ENCODE measurements at places on chromosomes 5 and 9. TPM values are rescaled to one million over a fixed set of nuclear protein-coding genes. Genes with fewer than 3 reads are reported as not detected.

DNA sequence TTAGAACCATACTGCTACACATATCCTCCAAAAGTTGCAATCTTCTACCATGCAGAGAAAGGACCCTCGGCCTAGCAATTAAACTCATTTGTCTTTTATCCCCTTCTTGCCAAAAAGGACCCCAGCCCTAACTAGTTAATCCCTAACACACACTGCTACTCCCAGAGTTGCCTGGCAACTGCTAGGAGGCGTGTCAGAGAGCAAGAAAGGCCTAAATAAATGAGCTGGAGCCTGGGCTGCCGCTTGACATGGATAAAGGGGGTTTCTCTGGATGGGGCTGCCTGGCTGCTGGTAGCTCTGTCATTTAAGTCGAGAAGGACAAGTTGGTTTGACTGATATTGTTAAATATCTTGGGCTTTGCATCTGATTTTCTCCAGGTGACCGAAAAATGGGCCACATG lies 194.8 kb downstream of the CRB2 start:
- no peak for DNase-seq

GRCh38 chr9:109925799-109926198 lies 145.8 kb downstream of the PALM2AKAP2 start:
- DNase-seq = no peak

- no peak for DNase-seq
Observed at GRCh38 chr5:56360816-56361215, 127.7 kb upstream of the ANKRD55 start.

DNA sequence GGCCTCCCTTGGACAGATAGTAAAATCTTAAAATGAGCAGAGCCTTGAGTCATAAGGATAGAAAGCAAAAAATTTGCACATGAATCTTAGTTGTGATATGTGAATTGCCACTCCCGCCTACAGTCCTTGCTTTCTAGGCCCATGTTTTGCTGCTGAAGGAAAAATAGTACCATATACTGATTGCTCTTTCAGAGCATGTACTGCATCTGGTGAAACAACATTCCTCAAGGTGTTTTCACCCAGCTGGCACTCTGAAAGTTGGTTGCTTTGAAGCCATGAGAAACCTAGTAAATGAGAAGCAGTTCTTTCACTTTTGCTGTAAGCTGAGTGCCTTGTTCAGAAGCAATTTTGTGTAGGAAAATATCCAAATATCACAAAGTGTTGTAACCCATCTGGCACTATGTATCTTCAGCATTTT lies 10.3 kb downstream of the CDC37L1 start:
- peak; percentile 41 for DNase-seq

GRCh38 chr9:123679330-123679987 lies 250.5 kb downstream of the DENND1A start:
- peak; percentile 37 for DNase-seq

DNA sequence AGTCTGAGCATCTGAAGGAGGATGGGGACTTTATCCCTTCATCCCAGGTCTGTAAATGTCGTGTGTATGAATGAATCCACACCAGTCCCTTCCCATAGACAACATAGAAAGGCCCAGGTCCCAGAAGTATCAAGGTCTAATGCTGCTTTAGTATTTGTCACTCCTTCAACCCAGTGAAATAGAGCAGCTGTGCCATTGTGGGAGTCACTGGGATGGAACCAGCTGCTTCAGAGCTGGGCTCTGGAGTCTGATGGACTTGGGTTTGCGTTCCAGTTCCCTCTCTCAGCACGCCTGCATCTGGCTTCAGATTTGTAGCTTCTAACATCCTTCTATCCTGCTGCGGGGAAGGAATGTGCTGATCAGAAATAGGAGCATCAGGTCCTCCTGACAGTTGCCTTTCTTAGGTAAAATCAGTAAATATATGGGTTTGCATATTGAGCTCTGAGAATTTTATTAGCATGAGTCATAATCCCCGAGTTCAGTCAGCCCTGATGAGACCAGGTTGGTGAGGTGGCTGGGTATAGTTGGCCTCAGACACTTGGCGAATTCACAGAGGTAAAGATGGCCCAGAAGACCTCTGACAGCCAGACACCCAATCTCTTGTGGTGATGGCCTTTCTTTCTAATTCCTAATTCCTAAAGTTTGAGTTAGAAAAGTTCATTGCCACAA lies 10.1 kb downstream of the ACO1 start:
- no peak for DNase-seq

Gene MARCOL
- not detected for total RNA-seq

Gene C7
- not detected for total RNA-seq

DNA sequence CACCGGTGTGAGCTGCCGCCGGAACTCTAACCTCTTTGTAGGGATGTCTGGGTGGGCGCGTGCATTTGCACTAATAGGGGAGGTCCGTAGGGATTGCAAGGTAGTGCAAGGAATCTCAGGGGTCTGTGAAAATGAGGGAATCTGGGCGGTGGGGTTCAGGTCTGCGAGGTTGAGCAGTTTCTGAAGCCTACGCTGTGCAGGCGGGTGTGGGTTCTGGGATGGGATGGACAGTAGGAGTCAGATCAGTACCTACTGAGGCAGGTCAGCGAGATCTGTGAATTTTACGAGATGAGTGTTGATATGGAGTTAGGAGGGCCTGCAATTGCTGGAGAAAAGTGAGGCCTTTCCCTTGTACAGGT lies 856 bp upstream of the ATOSB start:
- DNase-seq = no peak

Gene SH3TC2
- not detected for total RNA-seq

DNA sequence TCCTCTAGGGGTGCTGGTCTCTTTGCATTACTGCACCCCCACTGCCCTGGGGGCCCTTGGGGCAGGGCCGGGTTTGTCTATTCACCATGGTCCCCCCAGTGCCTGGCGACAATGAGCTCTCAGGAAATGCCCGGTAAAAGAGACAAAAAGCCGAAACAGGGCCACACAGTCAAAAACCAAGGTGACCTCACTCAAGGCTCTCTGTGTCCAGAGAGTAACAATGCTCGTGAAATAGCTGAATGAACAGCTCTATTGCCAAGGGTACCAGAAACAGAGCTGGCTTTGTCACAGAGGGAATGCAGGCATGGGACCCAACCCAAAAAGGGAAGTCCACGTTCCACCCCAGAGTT lies 16.0 kb downstream of the SH3PXD2B start:
- no peak for DNase-seq

Gene SOX30
- 0.57 TPM for total RNA-seq

Gene ADAMTS16
- not detected for total RNA-seq

DNA sequence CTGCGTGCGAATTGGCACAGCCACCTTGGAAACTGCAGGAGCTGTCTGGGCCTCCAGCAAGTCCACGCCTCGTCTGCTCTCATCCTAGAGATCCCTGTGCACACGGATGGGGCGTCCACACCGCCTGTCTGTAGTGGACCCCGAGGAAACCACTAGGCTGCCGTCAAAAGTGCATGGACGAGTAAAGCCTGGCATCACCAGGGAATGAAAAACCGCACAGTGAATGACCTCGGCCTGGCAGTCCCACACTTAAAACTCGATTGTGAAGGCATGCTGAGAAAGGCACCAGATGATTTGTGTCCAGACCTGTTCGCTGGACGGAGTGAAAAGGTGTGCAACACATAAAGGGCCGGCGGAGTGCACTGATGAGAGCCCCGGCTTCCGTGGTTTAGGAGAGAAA lies 50.8 kb downstream of the MRPL36 start:
- DNase-seq = no peak

Gene HEXB
- 65.6 TPM for total RNA-seq

Gene SLCO6A1
- total RNA-seq = not detected

- no peak for DNase-seq
Observed at GRCh38 chr5:104265531-104266140, 703.0 kb upstream of the NUDT12 start.

DNA sequence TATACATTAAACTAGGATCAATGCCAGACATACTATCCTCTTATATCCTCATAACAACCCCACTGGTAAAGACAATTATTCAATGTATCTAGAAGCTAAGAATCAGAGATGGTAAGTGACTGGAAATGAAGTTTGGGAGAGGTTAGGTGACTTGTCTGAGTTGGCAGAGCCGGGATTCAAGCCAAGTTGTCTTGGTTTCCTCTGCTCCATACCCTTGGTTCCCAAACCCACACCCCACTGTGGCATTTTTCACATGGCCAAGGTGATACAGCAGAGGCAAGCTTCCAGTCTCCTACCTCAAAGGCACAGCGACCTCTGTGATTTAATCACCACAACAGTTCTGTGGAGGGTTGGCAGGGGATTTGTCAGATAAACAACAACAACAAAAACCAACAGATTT lies 34.7 kb upstream of the ADRB2 start:
- no peak for DNase-seq
